ENCODE measurements at places on chromosomes 3 and 15. TPM values are rescaled to one million over a fixed set of nuclear protein-coding genes. Genes with fewer than 3 reads are reported as not detected.

Gene NOX5
- not detected for polyA plus RNA-seq

Gene POC1A
- 18.4 TPM for polyA plus RNA-seq

Gene PGBD4
- polyA plus RNA-seq = 0.61 TPM

Gene CGNL1
- 19.4 TPM for polyA plus RNA-seq

Gene CCDC54
- not detected for polyA plus RNA-seq

Gene MYO9A
- polyA plus RNA-seq = 8.1 TPM

Gene ZIC1
- 1.4 TPM for polyA plus RNA-seq

Gene SLC2A2
- not detected for polyA plus RNA-seq
